Uterus (tissue), 4 donors: ENCODE measurements at places on chromosomes 4 and X.

DNA sequence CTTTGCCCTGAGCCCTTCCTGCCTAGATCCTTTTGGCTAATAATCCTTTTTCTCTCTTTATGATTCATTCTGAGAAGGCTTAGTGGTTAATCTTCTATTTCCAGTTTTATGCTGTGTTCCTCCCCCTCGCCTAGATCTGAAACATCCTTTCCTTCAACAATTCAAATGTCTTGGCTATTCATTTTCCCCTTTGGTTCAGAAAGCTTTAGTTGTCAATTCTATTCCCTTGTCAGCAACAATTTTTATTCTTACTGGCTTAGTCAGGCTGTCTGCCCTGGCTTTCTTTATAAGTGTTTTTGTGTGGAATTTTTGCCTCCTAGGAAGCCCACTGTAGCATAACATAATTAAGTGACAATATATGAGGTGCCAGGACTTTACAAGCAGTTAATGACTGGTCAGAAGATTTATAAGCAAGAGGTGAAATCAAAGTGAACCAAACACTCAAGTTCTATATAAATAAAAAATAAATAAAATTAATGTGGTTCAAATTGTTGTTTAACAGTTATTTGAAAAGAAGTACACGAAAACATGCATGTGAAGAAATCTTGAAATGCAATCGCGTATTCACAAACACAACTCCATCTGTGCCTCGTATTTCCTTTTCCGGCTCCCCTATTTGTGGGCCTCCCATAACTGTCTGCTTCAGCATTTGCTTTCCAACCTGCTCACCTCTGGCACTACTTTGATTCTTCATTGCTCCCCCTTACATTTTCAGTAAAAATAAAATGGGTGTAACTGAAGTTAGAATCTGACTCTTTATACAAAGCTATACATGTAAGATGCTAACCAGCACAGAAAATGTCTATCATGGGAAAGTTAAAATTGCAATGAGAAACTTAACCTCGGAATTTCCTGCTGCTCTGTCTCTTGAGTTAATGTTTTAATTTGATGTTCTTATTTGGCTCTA, 235.4 kb downstream of the SPRY1 start:
- no peak for DNase-seq
- no peaks in the 10 kb centered on the region for H3K4me1 ChIP-seq
- H3K27me3 ChIP-seq: no peaks in the 10 kb centered on the region

- no peak overlapping the region for H3K4me3 ChIP-seq
- H3K4me1 ChIP-seq: no peaks in the 10 kb centered on the region
- no peak for DNase-seq
- H3K27ac ChIP-seq: no peak overlapping the region
- H3K36me3 ChIP-seq: no peaks in the 10 kb centered on the region
Measured at GRCh38 chrX:120238933-120239332, 11.7 kb upstream of the ZBTB33 start.

- H3K27ac ChIP-seq: peak overlapping the region; percentile 72
- no peaks in the 10 kb centered on the region for H3K27me3 ChIP-seq
- H3K4me3 ChIP-seq: no peak overlapping the region
- no peaks in the 10 kb centered on the region for H3K36me3 ChIP-seq
- peaks cover 6% of the 10 kb centered on the region for H3K4me1 ChIP-seq
Measured at GRCh38 chr4:99324979-99325378, 3.8 kb upstream of the ADH1B start.

DNA sequence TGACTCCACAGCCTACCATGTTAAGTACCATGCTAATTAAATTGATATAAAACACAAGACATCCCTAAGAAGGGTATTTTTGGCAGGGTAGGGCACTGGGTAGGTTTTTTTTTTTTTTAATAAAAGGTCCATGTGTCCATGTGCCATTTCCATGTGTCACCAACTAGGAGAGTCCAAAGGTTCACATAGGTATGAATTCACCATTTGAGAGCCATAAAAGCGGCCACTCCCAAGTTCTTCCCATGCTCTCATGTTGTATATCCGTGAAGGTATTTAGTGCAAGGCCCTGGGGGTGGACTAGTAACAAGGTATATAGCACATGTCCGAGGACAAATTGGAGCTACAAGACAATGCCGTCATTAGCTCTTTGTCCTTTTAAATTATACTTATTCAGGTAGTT, 107.3 kb downstream of the PDE5A start:
- no peak overlapping the region for H3K27ac ChIP-seq
- H3K4me1 ChIP-seq: no peaks in the 10 kb centered on the region
- no peaks in the 10 kb centered on the region for H3K27me3 ChIP-seq

DNA sequence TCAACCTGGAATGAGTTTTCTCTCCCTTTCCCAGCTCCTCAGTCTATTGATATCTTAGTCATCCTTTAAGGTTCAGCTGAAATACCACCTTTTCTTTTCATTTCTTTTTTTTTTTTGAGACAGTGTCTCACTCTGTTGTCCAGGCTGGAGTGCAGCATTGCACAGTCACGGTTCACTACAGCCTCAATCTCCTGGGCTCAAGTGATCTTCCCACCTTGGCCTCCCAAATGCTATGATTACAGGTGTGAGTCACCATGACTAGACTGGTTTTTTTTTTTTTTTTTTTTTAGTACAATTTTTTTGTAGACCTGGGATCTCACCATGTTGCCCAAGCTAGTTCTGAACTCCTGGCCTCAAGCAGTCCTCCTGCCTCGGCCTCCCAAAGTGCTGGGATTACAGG, 28.9 kb downstream of the AFF1 start:
- H3K27ac ChIP-seq: no peak overlapping the region
- no peaks in the 10 kb centered on the region for H3K4me1 ChIP-seq
- H3K36me3 ChIP-seq: no peaks in the 10 kb centered on the region
- H3K4me3 ChIP-seq: no peak overlapping the region
- DNase-seq: no peak
